ENCODE measurements at places on chromosomes 5 and 9. TPM values are rescaled to one million over a fixed set of nuclear protein-coding genes. Genes with fewer than 3 reads are reported as not detected.

Gene PCDH12
- polyA plus RNA-seq: 6.2 TPM

Gene CD180
- polyA plus RNA-seq: 1.1 TPM

Gene ROPN1L
- polyA plus RNA-seq: 0.30 TPM

Gene CKMT2
- polyA plus RNA-seq: 2.7 TPM

Gene DRD1
- polyA plus RNA-seq: 0.04 TPM

GRCh38 chr5:61322738-61323725 is 9.0 kb upstream of the ZSWIM6 start:
- DNase-seq: peak; percentile 82

DNA sequence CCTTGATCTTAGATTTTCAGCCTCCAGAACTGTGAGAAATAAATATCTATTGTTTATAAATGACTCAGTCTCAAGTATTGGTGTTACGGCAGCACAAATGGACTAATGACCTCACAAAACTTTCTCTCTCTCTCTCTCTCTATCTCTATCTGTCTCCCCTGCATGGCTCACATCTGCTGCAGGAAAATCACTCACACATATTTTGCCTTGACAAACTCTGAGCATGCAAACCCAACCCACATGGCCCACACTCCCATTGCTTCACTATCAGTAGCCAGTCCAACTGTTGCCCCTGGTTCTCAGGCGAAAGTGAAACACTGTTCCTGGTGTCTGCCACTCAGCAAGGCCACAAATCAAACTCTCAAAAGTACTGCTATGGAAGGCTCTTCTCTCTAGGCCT is 66.4 kb upstream of the PIK3R1 start:
- DNase-seq: peak; percentile 23

DNA sequence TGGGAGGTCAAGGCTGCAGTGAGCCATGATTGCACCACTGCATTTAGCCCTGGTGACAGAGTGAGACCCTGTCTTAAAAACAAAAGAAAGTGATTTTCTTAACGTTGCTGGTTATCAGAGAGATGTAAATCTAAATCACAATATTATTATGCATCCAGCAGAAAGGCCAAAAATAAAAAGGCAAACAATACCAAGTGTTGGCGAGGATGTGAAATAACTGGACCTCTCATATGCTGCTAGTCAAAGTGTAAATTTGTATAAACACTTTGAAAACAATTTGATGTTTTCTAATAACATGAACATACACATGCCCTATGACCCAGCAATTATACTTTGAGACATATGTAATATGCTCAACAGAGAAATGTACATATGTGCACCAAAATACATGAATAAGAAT is 110.7 kb upstream of the CNTLN start:
- no peak for DNase-seq

GRCh38 chr9:98501819-98502218 is 206.9 kb downstream of the GABBR2 start:
- no peak for DNase-seq

- DNase-seq: peak; percentile 45
Measured at GRCh38 chr5:52956915-52957747, 32.0 kb upstream of the ITGA2 start.

GRCh38 chr5:134500699-134501430 is 24.6 kb upstream of the JADE2 start:
- DNase-seq: no peak

GRCh38 chr5:119991625-119992024 is 362.3 kb downstream of the FAM170A start:
- DNase-seq: no peak

DNA sequence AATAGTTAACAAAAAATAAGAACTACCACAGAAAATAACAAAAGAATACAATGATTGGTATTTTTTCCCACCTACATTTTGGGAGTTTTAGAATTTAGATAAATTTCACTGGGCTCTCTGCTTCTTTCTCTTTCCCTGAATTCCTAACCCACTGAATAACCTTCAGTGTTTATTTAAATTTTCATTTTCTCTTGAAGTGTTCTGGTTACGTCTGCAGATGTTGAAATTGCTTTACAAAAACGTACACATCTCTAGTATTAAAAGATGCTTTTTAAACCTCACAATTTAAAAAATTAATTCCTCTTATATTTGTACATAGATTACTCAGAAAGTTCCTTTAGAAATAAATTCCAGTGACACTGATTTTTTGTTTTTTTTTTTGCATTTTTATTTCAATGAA is 158.7 kb upstream of the TUT7 start:
- no peak for DNase-seq

DNA sequence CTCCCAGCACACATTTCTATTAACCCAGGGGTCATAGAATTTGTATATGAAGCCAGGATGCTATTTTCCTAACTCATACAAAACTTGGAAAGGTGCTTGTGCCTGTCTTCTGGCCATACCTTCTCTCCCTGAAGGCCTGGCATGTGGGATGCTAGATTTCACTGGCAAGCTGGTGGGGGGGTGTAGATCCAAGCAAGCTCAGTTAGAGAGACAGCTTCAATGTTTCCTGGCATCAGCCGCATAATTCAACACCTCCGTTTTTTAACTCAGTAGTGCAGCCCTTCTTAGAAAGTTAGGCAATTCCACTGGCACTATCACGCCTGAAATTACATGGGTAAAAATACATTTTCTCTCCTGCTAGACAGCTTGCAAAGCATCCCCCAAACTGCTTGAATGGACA is 51.8 kb downstream of the MEGF10 start:
- DNase-seq: no peak

DNA sequence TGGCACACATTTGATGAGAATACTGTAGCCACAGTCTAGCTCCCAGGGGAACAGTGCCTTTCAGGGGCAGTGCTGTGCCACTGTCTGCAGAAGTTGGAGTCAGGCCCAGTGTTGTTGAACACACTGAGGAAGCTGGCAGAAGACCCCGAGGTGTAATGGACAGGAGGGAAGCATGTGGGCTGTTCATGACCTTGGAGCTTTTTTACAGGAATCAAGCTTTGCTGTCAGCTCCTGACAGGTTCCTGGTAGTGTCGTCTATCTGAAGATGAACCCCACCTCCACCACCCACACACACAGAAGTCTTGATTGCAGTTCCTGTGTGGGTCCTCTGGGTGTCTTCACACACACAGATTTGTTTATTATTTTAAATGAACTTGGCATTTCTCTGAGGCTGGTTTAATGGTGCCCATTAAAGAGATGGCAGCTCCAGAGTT is 40.3 kb upstream of the TNFAIP8 start:
- no peak for DNase-seq

DNA sequence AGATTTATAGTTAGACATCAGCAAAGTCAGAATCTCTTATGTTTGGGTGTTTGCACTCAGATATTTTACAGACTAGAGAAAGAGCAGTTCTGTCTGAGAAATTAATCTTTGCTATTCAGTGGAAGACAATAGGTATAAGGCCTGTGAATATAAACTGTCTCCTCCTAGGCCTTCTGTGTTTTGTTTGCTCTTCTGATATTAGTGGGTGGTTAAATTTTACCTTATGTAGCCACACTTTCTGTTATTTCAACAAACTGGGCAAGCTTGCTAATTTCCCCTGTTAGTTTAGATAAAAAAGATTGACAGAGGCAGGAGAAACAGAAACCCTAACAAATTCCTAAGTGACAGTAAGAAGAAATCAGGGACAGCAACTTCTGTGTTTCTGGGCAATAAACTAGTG is 141.6 kb downstream of the ARHGAP26 start:
- DNase-seq: no peak

- peak; percentile 52 for DNase-seq
Measured at GRCh38 chr5:122099060-122099790, 21.2 kb upstream of the LOX start.

GRCh38 chr5:138663009-138663408 is 87.8 kb upstream of the HSPA9 start:
- no peak for DNase-seq

- DNase-seq: peak; percentile 15
Measured at GRCh38 chr9:98887918-98888510, 55.7 kb upstream of the COL15A1 start.

GRCh38 chr5:43514471-43514815 is 505 bp downstream of the C5orf34 start:
- DNase-seq: no peak

GRCh38 chr9:97767891-97768290 is 70.8 kb upstream of the XPA start:
- DNase-seq: no peak

- DNase-seq: no peak
Measured at GRCh38 chr9:75188756-75189155, 100.4 kb downstream of the OSTF1 start.

GRCh38 chr5:54062958-54063357 is 247.4 kb downstream of the ARL15 start:
- no peak for DNase-seq

DNA sequence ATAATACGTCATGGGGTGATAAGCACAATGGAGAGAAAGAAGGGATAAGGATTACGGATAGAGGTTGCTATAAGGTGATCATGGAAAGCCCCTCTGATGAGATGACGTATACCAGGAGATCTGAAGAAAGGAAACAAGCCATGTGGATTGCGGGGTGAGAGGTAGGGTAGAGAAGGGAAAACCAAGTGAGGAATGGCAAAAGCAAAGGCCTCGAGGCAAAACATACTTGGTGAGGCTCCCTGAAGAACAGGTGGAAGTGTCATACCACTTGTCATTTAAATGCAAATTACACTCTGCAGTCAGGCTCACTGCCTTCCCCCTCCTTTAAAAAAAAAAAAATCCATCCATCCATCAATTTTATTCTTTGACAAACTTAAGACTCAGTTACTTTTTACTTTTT is 420.8 kb downstream of the RAB3C start:
- DNase-seq: no peak

- no peak for DNase-seq
Measured at GRCh38 chr5:123066016-123066415, 23.0 kb upstream of the PRDM6 start.

GRCh38 chr5:81017320-81017719 is 57.2 kb downstream of the RASGRF2 start:
- DNase-seq: no peak

DNA sequence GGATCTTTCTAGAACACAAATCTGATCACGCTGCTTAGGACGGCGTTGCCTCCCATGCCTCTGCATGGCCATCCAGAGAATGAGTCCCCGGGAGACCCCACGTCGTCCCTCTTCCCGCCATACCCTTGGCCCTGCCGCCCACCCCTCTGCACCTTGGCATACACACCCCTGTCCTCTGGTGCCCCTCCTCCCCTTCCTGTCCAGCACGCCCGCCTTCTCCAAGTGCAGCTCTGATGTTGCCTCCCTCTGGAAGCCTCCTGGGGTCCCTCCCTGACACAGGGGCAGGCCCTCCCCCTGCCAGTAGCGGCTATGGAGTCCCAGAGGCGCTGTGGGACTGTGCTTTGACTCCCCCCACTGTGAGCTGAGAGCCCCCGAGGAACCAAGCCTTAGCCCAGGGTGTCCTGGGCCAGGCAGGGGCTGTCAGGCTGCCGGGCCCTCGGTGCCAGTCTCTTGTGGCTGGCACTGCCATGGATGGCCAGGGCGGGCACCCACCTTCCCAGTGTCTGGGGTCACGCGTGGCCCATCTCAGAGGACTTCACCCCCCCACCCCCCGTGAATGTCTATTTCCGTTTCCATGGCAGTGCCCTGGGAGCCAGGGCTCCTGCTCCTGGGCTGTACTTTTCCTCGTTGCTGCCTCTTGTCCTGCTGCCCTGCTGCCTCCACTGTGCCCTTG is 70.5 kb upstream of the RNU6ATAC start:
- DNase-seq: no peak

DNA sequence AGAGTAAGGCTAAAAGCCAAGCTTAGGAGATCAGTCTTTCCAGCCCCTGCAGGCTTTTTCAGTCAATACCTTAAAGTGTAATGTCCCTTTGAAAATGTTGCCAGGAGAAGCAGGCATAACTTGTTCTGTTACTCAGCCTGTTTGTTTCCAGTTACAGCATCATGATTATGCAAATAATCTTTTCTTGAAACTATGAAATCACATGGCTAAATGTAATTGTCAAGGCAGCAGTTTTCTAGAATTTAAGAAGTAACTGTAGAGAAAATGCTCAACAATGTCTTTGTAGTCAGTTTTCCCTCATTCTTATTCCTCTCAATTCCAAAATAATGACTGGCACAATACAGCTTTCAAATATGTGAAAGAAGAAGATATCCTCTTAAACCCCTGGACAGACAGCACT is 1.9 kb upstream of the GPR107 start:
- no peak for DNase-seq

GRCh38 chr5:177005619-177006264 is 837 bp downstream of the UIMC1 start:
- peak; percentile 81 for DNase-seq

GRCh38 chr5:167982-168660 is 23.2 kb upstream of the LRRC14B start:
- no peak for DNase-seq

DNA sequence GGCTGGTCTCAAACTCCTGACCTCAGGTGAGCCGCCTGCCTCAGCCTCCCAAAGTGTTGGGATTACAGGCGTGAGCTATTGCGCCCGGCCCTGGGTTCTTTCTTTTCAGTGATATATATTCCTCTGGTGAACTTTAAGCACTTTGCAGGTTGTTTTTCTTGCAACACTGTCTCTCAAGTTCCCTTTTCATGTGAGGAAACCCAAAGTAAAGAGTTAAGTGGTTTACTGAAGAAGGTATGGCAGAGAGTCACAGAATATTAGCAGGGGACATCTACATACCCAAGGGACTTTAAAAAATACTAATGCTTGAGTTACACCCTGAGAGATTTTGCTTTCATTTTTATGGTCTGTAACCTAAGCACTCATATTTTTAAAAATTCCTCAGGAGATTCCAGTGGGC is 6.7 kb upstream of the GAPT start:
- DNase-seq: no peak

- peak; percentile 69 for DNase-seq
Measured at GRCh38 chr5:169980418-169981053, at the start of gene INSYN2B. Gene INSYN2B (minus strand): TSS chr5:169980495. CDS start chr5:169883898, 96,597 bp downstream.

- DNase-seq: peak; percentile 66
Measured at GRCh38 chr5:132411304-132412013, 41.9 kb downstream of the SLC22A5 start.

DNA sequence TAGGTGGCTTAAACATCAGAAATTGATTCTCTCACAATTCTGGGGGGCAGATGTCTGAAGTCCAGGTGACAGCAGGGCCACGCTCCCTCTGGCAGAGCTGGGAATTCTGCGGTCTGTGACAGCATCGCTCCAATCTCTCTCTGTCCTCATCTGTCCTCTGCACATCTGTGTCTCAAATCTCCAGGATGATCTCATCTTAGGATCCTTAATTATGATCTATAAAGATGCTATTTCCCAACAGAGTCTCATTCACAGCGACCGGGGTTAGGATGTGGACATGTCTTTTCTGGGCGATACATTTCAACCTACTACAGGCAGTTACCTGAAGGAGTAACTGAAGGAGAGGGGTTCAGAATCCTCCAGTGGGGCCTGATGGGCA is 31.4 kb downstream of the ANKRD33B start:
- no peak for DNase-seq

GRCh38 chr9:2810420-2811075 is 33.3 kb downstream of the PUM3 start:
- DNase-seq: no peak

DNA sequence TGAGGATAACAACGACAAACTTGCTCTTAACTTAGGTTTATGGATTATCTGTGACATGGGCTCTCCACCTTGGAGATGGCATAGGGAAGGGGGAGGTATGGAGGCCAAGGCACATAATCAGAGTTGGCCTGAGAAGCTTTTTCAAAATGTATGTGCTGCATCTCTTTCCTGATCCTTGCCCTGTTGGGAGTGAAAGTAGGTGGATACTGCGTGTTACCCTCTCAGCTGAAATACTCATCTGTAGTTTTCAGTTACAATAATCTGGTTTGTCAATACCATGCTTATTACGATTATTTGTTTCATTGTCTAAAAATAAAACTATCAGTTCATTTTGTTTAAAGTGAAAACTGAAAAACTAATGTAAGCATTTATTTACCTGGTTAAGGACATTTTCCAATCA is 86.7 kb downstream of the SLC44A1 start:
- no peak for DNase-seq
